Activated T-cell treated with anti-CD3 and anti-CD28 coated beads, Interleukin-2, amount 50 U/mL, for 48 hours (primary cell): ENCODE measurements at places on chromosomes 2 and 18.

DNA sequence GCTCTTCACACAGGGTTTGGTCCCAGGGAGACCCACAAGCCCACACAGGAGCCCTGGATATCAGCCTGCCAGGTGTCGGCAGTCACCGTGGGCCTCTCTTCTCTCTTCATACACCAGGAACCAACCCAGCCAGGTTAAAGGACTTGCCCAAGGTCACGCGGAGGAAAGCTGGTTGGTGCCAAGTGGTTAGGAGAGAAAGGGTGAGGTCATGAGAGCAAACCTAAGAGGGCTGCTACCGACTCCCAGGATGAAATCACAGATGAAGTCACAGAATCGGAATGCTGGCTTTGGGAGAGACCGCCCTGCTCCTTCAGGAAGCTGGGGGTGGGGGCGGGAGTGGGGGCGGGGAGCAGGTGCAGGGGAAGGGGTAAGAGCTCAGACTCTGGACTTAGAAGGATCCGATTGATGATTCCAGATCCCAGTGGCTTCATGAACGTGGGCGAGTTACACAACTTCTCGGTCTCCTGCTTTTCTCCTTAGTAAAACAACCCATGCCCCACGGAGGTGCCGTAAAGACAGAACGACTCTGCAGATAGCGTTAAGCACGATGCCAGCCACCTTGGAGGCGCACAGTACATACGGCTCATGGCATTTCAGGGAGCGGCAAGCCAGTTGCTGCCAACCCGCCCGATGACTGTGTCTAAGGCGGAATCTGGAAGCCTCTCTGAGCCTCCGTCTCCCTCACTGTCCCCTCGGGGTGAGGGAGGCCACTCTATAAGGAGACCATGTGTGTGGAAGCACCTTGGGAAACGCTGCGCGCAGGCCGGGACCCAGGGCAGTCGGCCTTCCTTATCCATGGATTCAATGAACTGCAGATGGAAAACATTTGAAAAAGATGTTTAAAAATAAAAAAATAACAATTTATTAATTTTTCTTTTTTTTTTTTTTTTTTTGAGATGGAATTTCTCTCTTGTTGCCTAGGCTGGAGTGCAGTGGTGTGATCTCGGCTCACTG lies 23.0 kb upstream of the TAF1B start:
- no peak for DNase-seq

DNA sequence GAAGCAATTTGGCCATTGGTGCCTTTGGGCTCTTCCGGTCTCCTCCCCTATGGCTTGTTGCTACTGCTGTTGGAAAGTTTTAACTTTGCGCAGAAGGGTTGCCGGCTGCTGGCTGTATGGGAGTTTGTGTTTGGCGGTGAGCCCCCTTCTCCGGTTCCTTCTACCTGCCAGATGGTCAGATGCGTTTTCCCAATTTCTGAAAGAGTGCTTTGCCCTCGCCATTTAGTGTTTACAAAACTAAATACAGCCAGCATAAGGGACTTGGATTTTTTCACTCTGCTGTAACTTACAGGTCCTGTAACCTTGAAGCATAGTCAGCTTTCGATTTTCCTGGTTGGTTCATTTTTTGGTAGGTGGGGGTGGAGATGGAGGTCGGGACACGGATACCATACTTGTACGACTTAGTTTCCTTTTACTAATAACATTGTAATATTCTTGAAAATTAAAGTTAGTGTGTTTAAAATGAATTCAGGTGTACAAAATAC lies 604 bp downstream of the COQ10B start:
- DNase-seq: no peak

DNA sequence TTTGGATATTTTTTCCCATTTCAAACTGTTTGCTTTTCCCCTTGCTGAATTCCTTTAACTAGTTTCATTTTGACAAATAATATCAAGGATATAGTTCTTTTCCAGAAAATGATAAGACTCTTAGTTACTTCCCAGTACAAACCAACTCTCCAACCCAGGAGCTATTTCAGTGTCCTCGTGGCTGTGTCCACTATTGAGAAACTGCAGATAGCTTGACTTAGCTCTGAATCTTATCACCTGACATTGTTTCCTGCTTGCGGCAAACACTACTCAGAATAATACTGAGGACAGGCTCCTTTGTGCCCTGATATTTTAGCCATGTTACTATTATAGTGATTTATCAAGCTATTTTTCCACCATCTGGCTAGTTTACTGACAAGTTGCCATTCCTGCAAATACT lies 74.6 kb downstream of the KLF7 start:
- DNase-seq: no peak

DNA sequence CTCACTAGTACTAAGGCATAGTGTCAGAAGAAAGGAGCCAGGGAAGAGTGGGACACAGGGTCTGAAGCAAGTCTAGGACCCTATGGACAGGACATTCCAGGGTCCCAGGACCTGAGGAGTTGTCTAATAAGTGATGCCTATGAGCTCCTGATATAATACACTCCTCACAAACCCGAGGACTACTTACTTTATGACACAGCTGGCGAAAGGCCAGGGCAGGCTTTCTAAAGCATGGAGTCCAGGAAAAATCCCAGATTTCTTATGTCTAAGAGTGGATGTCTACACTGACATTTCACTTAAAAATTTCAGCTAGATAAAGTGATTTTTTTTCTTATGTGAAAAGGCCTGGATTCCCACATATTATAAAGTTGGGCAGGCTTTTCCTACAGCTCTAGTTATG lies 502.2 kb upstream of the SETBP1 start:
- DNase-seq: no peak

DNA sequence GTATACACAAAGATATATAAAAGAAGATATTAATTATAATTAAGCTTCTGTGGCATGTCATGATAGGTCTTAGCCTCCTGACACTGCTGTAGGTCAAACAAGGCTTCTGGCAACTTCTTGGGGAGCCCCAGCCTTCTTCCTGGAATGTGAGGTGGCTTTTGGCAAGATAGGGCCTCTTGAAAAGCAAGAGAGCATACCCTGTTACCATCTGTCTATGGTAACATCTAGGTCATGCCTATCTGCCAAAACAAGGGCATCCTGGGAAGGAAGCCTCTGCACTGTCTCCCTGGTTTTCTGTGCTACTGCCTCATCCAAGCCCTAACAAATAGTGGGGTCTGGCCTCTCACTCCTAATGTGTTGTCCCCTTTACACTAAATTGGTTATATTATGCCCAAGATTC lies 70.9 kb downstream of the CCDC148 start:
- no peak for DNase-seq

GRCh38 chr18:23352042-23352441 lies 101.0 kb upstream of the RIOK3 start:
- DNase-seq: no peak

- no peak for DNase-seq
Measured at GRCh38 chr2:46029332-46029811, 267.8 kb upstream of the EPAS1 start.

GRCh38 chr18:63151539-63151938 lies 168.0 kb downstream of the BCL2 start:
- DNase-seq: no peak

DNA sequence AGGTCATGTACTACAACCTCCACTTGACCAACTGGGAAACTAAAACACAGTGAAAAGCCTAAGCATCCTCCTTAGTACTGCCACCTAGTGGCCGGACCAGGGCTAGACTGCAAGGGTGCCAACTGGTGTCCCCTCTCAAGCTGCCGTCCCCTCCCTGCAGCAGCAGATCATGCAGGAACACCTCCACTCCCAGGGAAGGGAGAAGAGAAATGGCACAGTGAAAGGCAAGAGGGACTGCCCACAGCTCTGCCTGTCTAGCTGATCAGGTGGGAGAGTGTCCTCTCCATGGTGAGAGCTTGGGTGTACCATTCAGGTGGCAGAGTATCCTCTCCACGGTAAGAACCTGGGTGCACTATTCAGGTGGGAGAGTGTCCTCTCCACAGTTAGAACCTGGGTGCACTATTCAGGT lies 78.1 kb downstream of the AAK1 start:
- DNase-seq: peak; percentile 83

DNA sequence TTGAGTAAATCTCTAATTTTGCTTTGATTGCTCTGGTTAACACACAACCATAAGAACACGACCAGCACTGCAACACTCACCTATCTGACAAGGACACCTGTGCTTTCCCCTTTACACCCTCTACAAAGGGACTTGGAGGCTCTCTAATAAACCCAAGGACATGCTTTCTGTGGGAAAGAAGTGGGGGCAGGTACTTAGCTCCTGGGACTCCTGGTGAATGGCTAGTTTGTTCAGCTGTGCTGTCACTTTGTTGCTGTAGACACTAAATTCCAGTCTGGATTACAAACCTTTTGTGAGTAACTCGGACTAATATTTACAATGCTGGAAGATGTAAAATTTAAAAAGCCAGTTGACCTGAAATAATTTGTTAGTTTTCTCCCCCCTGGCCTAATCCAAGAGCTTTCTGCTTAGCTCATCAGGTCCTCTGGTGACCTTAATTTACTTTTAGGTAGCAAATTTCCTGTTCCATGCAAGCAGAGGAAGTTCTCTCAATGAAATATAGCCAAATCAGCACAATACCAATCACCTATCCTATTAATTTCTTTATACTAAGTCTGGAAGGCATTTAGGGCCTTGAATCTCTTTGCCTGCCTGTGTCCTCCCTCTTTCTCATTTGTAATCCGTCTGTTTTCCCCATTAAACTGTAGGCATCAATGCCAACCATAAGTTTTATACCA lies 67.5 kb downstream of the PLCL1 start:
- no peak for DNase-seq

GRCh38 chr2:120036145-120036544 lies 23.3 kb downstream of the EPB41L5 start:
- no peak for DNase-seq

DNA sequence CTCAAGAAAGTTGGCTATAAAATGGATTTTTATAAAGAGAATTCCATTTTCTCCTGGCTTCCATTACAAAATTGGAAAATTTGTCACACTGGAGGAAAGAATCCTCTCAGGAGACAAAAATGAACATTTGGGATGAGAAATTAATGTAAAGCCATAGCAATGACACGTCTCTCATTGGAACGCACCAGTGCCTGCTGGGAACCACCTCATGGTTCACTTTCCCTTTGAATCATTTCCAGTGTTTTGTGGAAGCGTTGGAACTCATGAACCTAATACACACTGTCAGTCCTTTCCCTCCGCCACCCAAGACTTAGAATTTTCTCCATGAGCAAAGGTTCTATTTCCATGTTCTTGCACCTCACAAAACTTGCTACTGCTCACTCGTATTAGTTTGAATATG lies 21.0 kb upstream of the NRP2 start:
- no peak for DNase-seq

GRCh38 chr2:38436227-38436664 lies 59.2 kb upstream of the ATL2 start:
- no peak for DNase-seq

DNA sequence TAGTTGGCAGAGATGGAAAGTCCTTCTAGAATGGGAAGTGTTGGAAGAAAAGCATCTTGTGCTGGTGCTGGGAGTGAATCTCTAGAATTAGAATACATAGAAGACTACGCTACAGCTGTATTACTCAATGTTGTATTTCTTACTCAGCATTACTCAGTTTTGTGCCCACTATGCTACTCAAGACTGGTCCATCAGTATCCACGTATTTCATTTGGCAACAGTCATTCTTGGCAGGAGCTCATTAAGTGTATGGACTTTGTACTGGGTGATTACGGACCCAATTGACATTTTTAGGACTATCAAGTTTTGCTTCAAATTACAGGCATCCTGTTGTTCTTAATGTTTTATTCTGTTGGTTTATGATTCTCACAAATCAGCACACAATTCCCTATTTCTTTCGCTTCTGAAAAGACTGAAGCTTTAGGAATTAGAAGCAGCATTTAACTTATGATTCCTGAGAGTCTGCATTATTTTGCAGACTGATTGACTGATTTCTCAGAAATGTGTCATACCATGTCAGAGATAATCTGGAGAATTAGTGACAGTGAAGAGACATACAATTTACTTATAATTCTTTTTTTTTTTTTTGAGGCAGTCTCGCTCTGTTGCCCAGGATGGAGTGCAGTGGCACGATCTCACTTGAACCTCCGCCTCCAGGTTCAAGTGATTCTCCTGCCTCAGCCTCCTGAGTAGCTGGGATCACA lies 136.9 kb downstream of the MYO3B start:
- DNase-seq: no peak

DNA sequence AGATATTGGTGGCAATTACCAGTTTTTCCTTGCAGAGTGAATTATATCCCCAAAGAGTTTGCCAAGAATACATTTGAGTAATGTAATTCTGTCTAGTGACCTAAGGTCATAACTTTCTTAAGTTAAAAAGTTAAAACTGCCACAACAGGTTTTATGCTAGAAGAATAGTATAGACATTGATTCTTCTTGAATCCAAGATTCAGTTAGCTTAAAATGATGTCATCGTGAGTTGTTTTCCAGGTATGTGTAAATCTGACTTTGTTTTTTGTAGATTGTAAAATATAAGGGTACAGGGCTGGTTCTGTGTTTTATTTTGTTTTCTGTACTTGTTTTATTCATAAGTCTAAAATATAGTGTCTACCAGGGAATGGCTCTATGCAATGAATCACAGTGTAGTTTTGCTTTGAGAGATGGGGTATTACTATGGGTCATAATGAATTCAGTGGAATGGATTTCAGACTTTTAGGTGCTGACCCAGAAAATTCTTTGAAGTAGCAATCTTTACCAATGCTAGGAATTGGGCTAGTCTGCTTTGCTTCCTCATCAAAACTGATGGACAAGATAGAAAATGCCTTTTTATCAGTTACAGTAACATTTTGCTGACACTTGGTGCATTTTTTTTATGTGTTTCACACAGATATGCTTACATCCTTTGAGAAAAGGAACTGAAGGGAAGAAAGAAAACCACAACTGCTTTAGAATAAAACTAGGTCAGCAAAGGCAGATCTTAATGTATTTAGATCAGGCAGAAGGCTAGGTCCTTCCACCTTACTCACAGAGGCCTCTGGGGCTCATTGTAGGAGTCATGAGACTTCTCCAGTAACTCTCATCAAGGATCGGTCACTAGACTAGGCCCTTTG lies 20.8 kb upstream of the MGAT5 start:
- DNase-seq: no peak

GRCh38 chr18:46152436-46152807 lies 48.2 kb downstream of the HAUS1 start:
- DNase-seq: no peak

DNA sequence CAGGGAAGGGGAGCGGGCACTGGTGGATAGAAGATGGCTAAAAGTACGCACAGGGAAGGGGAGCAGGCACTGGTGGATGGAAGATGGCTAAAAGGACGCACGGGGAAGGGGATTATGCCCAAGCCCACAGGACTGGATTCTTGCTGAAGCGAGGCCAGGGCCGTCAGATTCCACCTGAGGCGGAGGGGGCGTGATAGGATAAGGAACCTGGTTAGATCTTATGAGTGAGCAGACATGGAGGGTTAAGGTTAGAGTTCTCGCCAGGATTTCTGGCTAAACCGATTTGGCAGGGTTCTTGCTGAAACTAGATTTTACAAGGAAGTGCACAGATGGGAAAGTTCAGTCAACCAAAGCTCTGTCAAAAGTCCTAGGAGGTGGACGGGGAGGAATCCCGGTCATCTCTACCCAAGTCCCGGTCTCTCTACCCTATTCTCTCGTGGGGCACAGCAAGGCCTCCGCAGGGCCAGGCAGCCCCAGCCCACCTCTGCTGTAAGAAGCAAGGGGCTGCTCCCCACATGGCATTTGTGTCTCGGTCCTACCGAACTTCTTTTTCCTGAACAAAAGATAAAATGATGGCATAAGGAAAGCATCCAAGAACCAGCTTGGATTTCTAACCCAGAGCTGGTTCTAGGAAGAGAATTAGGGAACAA lies 140.8 kb downstream of the PTGR3 start:
- peak; percentile 13 for DNase-seq

- no peak for DNase-seq
Measured at GRCh38 chr2:68806511-68807109, 64.6 kb downstream of the BMP10 start.

GRCh38 chr2:206978746-206979145 lies 39.4 kb downstream of the CPO start:
- DNase-seq: no peak

- no peak for DNase-seq
Measured at GRCh38 chr2:99183025-99183424, 2.0 kb downstream of the MRPL30 start.
